Daoy (cell line): ENCODE measurements at places on chromosomes 1 and 21. TPM values are rescaled to one million over a fixed set of nuclear protein-coding genes. Genes with fewer than 3 reads are reported as not detected.

DNA sequence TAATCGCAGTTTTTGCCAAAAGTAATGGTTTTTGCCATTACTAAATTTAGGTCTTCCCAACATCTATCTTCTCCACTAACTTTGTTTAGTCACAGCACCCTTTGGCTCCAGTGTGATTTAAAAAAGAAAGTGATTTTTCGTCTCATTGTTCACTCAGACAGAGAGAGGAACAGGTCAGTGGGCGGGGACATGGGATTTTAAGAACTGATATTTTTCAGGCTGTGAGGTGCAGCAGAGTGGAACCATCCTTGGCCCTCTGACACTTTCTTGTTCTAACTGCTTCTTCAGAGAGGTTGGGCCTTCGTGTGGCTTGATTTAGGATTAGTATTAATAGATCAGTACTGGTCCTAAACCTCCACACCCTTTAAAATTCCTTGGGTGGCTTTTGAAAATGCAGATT is 38.8 kb downstream of the CASQ2 start:
- no peak for DNase-seq

DNA sequence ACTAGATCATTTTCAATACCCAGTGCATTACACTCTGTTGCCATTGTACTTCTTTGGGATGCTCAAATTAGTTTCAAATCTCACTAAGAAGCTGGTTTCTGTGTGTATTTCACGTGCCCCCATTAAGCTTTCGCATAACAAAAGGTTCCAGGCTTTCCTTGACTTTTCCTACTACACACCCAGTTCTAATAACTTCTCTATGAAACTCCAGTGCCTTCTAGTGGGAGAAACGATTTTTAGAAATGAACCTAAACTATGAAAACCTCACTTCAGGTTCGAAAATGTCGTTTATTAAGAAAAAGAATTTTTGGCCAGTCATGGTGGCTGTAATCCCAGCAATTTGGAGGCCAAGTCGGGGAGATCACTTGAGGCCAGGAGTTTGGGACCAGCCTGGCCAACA is 2.8 kb downstream of the CFHR4 start:
- DNase-seq, result no peak

DNA sequence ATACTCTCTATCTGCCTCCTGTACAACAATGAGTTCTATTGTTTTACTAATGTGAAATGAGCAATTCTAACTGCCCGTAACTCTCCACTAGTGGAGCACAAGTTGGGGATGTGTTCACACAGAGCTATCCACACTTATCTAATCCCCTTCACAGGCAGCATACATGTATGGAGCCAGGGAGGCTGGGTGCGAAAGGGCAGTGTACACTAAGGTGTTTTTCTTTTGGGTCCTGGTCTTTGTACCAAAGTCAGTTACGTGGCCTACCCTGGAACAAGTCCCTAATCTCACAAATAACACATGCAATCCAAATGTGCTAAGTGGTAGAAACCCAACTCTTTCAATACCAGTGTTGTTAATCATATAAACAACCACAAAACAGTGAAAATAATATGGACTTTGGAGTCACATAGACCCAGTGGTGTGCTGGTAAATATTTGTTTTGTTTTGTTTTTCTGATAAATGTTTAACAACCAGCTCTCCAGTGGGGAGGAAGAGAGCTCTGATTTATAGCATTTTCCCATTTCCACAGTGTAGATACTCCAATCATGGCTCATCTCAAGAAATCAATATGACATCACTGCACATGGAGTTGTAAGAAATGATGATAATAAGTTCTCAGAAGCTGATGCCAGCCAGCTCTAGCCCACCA is 319.9 kb upstream of the DUSP10 start:
- DNase-seq, result no peak

GRCh38 chr21:27201197-27201596 is 234.3 kb upstream of the ADAMTS5 start:
- no peak for DNase-seq

DNA sequence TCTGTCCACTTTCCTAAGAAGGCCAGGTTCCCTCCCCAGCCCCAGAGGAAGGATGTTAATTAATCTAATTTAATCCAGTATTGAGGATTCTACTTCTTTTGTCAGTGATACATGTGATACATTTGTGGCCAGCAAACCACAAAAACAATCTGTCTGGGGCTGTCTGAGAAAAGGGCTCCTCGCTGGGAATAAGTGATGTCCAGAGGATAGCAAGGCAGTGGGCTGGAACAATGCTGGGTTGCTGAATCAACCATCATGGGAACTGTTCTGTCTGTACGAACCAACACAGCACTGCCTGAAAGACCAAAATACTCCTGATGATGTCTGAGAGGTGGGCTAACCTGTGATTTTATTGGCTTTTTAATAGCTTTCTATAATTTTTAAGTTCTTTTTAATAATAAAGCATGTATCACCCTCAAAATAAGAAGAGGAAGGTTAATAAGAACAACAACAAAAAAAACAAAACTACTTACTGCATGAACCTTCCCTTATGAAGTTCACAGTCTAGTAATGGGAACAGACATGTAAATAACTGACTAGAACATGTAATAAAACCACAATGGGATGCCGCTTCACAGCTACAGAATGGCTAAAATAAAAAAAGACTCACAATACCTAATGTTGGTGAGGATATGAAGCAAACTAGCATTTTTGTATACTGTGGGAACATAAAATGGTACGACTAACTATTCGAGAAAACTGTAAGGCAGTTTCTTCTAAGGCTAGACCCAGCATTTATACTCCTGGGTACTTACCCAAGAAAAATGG is 11.4 kb upstream of the ADAR start:
- no peak for DNase-seq

DNA sequence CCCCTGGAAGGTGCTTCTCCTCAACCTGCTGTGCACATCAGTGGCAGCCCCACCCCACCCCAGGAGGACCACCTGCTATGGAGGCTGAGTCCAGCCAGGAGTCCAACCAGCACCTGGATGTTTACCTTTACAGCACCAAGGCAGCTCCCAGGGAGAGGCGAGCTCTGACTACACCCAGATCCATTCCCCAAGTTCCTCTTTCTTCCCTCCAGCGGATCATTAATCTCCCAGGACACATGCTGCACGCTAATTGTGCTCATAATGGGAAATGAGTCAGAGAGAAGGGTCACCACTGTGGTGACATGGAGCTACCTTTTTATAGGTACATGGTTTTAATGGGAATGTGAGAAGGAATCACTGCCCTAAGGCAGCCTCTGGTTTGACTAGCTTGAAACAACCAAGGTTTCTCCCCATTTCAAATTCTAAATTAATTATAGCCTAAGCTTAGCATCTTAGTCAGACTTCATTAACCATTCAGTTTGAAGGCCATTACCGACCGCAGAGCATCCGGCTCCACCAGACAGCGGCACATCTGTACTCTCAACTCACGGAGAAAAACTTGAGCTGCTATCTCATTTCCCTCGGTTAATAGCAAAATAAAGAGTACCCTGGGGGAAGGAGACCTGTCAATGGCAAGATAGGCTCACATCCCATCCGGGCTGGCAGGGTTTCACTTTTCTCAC is 173.1 kb upstream of the GALNT2 start:
- peak; percentile 85 for DNase-seq

- DNase-seq, result no peak
These were observed 17.4 kb downstream of the CCSAP start for GRCh38 chr1:229325401-229325800.

- peak; percentile 46 for DNase-seq
These were observed 40.4 kb upstream of the ZSWIM5 start for GRCh38 chr1:45246760-45247159.

GRCh38 chr1:233394860-233395717 is 67.6 kb downstream of the MAP3K21 start:
- peak; percentile 40 for DNase-seq

GRCh38 chr1:154711416-154711815 is 103.4 kb upstream of the ADAR start:
- DNase-seq, result no peak

GRCh38 chr1:64675718-64676345 is 69.0 kb upstream of the RAVER2 start:
- DNase-seq, result no peak

GRCh38 chr1:159223004-159223403 is 18.3 kb downstream of the ACKR1 start:
- DNase-seq, result no peak

DNA sequence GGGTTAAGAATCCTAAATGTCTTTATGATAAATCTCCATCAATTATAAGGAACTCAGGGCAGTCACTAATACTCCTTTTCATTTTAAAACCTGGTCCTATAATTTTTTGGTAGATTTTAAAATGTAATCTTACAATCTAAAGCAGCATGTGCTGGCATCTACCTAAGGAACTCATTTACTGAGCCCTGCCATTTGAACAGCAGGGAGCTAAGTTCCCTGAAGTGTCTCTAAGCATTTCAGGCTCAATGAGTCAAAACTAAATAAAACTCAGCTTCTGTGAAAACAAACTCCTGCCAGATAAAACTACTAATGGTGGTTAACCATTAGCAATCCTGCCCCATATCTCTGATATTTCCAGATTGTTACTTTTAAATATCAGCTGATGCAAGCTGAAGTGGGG is 1371.8 kb upstream of the PRMT6 start:
- DNase-seq, result no peak

GRCh38 chr1:27341525-27342252 is at the start of gene SYTL1:
Gene SYTL1, plus strand, starts transcription at chr1:27342022. Its CDS starts 3,313 bp downstream, at chr1:27345335.
- DNase-seq, result peak; percentile 91

DNA sequence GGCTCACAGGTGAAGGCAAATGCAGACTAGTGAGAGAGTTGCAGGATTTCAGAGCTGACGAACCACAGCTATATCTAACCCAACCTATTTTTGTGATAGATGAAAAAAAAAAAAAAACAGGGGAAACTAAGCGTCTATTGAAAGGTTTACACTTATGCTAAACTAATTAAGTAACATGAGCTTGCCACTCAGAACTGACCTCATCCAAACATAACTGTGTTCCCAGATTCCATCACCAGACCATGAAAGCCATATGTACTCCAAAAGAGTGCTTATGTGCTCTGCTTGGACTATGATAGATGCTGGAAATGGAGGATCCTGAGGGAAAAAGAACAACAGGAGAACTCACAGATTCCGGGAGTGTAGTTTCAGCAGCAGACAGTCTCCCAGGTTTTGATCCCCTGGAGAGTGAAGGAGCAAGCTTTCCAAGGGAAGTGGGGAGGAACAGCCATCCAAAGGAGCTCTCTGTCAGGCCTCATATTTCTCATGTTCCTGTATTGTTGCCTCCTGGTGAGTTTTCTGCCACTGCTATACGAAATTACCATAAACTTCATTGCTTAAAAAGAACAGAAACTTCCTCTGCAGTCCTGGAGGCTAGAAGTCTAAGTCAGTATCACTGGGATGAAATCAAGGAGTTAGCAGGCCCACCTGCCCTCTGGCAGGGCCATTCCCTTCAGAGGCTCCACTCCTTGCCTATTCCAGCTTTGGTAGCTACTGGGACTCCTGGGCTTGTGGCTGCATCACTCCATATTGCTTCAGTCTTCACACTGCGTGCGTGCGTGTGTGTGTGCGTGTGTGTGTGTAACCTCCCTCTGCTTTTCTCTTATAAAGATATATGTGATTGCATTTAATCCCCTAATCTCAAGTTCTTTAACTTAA is 38.1 kb downstream of the NIBAN1 start:
- DNase-seq, result no peak

Gene PLPP3
- total RNA-seq, result 2.8 and 4.6 TPM in 2 replicates

Gene NLRP3
- 3.8 and 4.6 TPM in 2 replicates for total RNA-seq

Gene SLC6A9
- total RNA-seq, result 0.74 and 6.3 TPM in 2 replicates

Gene AURKAIP1
- total RNA-seq, result 267 and 308 TPM in 2 replicates

Gene RNU1-4
- 306 and 832 TPM in 2 replicates for total RNA-seq

Gene GUCA2B
- not detected in 2 replicates for total RNA-seq

Gene TMEM222
- total RNA-seq, result 54.9 and 65.0 TPM in 2 replicates

Gene SLAMF7
- total RNA-seq, result 0.03 and 0.91 TPM in 2 replicates
